ENCODE measurements at places on chromosomes 13 and 19.

- no peak for DNase-seq
Observed at GRCh38 chr13:35891507-35892441, 239.4 kb downstream of the DCLK1 start.

DNA sequence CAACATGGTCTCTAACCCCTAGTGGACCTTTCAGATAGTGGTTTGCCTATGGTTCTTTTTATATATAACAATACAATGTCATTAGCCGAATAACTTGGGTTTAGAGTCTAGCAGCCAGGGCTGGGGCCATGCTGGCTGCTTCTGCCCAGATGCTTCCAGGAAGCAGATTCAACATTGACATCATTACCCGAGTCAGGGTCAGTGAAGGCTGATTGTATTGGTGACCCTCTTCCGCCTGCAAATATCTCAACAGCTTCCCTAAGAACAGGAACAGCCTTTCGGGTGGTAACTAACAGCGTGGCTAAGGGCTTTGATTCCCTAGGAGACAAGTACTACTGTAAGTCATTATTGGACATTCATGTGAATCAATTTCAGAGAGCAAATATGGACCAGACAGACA is 476.4 kb downstream of the UQCRFS1 start:
- no peak for DNase-seq

DNA sequence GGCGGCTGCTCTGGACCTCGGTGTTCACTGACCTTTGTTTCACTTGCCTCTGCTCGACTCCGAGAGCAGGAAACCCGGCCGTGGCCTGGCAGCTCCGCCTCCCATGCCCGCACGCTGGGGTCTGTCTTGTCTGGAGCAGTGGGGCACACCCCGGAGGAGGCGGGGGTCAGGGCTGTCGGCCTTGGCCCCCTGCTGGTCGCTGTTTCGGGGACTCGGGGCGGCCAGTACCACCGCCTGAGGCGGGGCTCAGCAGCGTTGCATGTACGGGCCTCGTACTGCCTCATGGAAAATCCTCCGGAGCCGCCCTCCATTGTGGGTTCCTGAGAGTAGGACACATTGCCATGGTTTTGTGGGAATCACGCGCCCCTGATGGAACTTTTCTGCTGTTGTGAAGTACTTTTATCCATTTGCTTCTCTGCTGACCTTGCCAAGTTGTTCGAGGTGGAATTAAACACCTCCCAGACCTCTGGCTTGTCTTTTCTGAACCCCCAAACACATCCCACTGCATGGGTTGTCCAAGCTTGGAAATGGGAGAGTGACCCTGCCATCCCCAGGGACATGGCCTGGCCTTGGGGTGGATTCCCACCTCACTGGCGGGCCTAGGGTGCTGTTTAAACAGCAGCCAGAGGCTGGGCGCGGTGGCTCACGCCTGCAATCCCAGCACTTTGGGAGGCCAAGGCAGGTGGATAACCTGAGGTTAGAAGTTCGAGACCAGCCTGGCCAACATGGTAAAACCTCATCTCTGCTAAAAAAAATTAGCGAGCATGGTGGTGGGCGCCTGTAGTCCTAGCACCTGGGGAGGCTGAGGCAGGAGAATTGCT is 5.5 kb upstream of the NDUFS7 start:
- no peak for DNase-seq

DNA sequence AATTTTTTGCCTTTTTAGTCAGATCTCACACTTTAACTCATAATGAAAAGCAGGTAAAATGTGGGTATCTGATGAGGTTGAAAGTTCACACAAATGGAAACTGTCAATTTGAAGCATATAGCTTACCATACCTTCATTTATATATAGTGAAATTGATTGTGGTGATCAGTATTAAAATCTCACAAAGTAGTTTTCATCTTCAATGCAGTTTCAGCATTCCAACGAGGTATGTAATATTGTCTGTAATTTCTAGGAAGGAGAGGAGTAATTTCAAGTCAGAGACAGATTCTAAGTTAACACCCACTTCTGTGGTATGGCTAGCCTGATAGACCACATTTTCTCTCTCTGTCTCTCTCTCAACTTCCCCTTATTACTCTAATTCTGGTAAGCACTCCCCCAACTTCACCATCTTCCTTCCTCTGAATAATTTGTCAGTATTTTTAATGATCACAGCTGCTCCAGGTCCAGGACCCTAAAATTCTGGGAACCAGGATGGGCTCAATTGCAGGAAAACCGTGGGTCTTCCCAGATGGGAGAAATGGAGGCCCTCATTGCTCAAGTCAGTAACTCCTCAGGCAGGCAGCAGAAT is 455.7 kb downstream of the FGF9 start:
- DNase-seq = no peak

GRCh38 chr19:28948026-28948425 is 264.9 kb downstream of the UQCRFS1 start:
- no peak for DNase-seq

- DNase-seq = no peak
Observed at GRCh38 chr19:931860-932647, 6.2 kb downstream of the ARID3A start.

GRCh38 chr13:72397265-72397664 is 330.2 kb downstream of the MZT1 start:
- DNase-seq = no peak

DNA sequence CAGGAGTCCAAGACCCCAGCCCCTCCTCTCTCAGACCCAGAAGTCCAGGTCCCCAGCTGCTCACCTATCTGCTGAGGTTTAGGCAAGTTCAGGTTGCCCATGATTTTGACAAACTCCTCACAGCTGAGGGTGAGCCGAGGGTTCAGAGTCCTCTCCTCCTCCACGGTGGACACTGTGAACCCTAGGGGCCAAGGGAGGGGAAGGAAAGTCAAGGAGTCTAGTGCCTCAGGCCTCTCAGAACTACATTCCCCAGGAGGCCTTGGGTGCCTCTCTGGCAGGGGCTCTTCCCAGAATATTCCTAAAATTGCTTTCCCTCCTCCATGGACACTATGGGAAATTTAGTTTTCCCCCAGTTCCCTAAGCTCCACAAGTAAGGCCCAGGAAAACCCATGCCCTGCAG is 3.3 kb upstream of the PHLDB3 start:
- no peak for DNase-seq

DNA sequence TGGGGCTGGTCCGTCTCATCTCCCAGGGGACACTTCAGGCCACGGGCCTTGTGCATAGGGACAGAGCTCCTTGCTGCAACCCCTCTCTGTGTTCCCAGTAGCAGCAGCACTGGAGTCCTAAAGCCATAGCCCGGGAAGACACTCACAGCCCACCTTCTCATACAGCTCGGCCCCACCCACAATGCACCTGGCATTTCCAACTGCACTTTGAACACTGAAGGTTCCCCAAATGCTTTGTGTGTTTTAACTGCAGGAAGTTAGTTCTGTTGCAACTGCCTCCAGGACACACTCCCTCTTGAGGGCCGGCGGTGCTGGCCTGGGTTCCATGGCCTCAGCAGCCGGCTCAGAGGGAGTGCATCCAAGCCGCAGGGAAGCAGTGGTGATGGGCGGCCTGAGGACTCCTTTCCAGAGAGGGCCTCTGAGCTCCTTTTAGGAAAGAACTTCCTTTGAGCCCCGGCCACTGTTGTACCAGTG is 22.7 kb upstream of the TMEM255B start:
- no peak for DNase-seq

DNA sequence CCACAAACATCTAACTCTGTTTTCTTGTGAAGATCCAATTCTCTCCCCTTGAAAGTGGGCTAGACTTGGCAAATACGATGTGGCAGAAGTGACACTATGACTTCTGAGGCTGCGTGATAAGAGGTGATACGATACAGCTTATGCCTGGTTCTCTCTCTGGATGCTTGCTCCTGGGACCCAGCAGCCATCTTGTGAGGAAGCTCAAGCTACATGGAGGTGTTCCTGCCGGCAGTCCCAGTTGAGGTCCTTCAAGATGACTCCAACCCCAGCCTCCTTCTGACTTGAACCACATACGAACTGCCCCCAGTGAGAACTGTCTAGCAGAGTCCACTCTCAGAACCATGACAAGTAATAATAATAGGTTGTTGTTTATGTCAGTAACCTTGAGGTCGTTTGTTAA is 10.7 kb upstream of the FEM1A start:
- DNase-seq = no peak

- no peak for DNase-seq
Observed at GRCh38 chr19:15138427-15138826, 31.2 kb downstream of the SYDE1 start.
